ENCODE measurements at places on chromosomes 5 and 9.

DNA sequence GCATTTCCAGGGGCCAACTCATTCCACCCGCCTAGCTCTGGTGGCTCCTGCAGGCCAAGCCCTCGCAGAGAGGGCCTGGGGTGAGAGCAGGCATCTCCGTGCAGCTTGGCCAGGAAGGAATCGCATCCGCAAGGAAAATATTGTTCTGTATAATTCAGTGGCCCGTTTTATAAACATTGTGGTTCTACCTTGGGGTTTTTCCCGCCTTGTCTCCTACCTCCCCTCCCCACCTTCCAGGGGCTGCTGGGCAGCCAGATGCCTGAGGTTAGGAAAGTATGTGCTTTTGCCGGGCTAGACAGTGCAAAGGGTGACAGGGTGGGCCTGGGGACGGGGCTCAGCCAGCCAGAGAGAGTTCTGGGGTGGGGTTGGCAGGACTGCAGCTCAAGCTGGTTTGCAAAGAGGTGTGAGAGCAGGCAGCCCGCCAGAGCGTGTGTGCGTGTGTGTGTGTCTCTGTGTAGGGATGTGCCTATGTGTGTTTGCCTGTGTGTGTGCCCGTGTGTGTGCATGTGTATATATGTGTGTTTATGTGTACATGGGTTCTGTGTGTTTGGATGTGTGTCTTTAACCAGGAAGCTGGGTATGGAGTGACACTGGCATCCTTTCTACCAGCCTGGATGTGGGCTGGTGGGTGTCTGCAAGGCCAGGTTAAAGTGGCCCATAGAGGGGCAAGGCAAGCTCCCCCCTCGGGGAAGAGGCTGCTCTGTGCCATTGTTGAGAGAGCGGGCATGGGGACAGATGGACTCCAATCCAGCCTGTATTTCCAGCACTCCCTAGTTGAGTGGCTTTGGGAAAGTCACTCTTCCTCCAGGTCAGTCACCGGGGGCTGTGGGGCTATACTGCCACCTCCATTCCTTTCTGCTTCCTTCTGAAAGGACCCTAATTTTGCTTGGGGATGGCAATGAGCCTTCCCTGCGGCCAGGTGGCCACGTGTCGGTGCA lies 10.6 kb upstream of the SLC2A6 start:
- DNase-seq = no peak

DNA sequence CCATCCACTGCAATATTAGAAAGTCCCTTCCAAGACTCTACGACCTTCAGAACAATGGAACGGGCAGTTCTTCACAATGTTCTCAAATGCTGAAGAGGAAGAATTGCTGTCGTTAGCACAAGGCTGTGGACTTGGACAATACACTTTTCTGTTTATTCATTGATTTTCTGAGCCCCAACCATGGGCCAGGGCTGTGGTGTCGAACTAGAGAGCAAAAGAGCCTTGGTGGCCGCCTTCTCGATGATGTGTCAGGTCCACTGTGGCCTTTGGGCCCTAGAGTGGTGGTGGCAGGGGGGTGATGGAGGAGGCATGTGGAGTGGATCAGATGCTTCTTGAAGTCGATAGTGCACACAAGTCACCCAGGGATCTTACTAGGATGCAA lies 18.5 kb upstream of the KIF12 start:
- DNase-seq = no peak

DNA sequence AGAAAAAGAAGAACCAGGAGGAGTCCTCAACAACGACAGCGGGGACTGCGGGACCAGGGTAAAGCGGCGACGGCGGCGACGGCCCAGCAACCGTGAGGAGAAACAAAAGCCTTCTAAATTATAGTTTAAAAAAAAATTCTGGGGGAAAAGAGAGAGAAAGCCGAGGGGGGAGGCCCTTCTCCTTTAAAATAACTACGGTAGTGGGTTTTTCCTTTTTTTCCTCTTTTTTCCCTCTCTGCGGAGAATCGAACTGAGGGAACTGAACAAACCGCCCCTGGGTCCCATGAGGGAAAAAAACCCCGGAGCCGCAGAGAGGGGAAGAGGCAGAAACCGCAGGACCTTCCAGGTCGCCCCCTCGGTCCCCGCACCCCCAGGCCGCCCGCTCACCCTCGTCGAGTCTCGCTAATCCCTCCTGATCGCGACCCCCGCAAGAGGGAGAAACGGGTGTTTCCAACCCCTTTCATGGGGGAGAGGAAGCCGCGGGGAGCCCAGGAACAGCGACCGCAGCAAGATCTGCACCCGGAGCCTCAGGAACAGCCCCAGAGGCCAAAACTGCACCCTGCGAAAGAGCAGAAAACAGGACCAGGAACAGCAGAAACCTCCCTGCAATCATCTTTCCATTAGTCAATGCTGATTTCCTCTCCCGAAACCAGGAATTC lies 453 bp downstream of the CPEB4 start:
- no peak for DNase-seq

- DNase-seq = no peak
Measured at GRCh38 chr5:43410414-43410813, 1.8 kb downstream of the CCL28 start.

DNA sequence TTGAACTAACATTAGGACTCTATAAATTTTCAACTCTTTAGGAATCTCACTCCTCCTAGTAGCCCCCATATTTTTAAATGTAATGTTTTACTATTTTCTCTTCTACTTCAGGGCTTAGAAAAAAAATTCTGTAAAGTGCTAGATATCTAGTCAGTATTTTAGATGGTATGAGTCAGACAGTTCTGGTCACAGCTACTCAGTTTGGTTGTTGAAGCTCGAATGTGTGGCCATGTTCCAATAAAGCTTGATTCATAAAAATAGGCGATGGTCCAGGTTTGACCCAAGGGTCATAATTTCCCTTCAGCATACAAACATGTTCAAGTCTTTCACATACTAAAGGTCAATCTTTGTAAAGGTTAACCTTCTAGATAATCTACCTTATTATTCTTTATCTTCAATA lies 566.0 kb upstream of the CDH18 start:
- no peak for DNase-seq

All from activated T-helper 1 cell treated with Interleukin-2 at 50 U/mL for 16 hours (primary cell).